ENCODE measurements at places on chromosomes 16 and 17.

GRCh38 chr17:6276711-6277110, 158.2 kb downstream of the AIPL1 start:
- DNase-seq, result no peak

DNA sequence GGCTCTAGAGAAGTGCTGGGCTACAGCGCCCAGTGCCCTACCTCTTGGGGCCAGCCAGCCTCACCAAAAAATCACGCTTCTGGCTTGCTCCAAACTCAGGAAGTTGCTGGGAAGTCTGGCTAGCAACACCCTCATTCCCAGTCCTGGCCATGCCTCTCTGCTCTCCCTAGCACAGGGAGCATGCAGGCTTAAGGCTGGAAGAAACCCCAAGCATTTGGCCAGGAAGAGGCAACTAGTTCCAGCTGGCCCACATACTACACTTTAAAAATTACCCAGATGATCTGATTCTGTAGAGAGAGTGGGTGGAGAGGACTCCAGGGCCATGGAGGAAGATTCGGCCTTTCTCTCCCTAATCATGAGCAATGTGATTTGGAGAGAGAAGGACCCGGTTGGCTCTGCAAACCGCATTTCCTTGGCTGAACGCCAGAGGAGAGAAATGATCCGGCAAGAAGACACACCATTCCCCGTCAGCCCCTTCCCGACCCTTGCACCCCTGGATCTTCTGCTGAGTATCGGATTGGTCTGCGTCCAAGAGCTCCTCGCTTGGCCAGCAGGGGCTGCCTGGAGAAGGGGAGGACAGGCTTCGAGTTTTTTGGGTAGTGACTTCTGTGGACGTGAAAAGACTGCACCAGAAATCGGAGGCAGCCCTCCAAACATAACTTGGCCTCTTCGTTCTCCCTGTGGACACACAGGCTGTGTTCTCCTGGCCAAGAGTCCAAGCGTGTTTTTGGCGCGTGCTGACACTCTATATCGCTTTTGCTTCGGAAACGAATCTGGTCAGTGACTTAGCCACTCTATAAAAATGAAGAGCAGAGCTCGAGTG, 406.3 kb downstream of the WWOX start:
- DNase-seq, result no peak

DNA sequence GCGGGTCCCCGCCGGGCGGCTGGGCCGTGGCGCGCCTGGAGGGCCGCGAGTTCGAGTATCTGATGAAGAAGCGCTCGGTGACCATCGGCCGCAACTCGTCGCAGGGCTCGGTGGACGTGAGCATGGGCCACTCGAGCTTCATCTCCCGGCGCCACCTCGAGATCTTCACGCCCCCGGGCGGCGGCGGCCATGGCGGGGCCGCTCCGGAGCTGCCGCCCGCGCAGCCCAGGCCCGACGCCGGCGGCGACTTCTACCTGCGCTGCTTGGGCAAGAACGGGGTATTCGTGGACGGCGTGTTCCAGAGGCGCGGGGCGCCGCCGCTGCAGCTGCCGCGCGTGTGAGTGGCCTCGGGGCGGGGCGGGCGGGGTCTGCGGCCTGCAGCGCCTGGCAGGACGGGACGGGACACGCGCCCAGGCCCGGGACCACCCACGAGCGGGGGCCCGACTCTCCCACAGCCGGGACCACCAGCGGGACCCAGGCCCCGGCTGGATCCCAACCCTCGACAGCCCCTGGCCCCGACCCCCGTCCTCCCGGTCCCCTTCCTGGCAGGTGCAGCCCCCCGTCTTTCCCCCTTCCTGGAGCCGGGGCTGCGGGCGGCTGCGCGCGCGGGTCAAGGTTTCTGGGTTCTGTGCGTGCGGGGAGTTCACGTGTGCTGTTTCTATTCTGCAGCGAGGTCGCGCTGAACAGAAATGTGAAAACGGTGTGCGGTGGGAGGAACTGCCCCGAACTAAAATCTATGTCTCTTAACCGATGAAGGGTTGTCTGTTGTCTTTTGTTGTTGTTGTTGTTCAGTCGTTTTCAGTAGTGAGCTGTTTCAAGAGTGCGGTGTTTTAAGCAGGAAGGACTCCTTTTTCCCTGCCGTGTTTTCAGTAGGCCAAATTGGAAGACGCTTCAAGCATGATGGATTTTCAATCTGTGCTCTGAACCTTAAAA, 705 bp downstream of the FOXK2 start:
- no peak for DNase-seq

DNA sequence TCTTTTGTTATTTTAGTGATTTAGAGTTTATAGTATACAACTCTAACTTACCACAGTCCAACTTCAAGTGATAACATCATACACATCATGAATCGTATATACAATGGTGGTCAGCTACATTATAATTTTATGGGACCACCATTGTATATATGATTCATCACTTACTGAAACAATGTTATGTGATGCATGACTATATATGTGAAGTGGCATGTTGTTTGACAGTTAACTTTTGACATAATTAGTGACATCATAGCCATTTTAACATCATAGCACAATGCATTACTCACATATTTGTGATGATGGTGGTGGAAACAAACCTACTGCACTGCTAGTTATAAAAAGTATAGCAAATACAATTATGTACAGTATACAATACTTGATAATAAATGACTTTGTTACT, 21.9 kb downstream of the DYNLL2 start:
- no peak for DNase-seq

DNA sequence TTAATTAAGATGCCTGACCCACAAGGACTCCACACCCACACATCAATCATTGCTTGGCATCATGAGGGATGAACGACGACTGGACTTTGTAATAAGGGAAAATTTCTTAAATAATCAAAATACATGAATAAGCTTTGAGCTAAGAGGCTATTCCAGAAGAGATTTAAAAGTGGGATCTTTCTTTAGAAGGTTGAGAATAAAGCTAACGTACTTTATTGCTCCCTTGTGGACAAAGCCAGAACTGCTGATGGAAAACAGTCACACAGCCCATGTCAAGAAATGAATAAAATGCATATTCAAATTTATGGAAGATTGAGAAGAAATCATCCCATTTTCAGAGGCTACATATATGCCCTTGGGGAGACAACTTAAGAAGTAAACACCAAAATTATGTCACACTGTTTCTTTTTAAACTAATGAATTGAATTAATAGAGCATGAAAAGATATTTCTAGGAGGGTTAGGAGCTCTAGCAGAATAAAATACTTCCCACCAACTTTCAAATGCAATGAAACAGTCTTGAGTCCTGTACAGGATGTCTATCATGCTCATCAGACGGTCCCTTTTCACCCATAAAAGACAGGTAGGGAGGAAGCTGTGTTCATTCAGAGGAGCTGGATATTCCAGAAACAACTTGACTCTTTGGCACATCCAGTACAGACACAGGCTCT, 60.2 kb upstream of the PHOSPHO1 start:
- no peak for DNase-seq

- DNase-seq, result no peak
Observed at GRCh38 chr16:74756203-74756602, 18.4 kb downstream of the FA2H start.

- DNase-seq, result no peak
Observed at GRCh38 chr17:41731836-41732235, 2.6 kb downstream of the HAP1 start.

DNA sequence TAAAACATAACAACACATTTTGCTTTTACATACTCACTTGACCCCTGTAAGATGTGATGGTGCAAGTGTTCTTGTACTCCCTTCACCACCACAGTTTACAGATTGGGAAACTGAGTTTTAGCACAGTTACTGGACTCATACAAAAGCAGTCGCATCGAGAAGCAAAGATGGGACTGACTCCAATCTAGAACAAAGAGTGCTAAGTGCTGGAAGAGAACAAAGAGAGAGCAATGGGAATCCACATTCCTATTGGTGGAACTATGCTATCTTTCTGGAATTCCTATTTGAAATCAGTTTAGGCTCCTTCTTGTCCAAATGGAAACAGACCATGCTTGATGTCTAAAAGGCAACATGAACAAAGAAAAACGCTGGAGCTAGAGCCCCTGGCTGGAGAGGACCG, 9.1 kb downstream of the TOM1L2 start:
- no peak for DNase-seq

DNA sequence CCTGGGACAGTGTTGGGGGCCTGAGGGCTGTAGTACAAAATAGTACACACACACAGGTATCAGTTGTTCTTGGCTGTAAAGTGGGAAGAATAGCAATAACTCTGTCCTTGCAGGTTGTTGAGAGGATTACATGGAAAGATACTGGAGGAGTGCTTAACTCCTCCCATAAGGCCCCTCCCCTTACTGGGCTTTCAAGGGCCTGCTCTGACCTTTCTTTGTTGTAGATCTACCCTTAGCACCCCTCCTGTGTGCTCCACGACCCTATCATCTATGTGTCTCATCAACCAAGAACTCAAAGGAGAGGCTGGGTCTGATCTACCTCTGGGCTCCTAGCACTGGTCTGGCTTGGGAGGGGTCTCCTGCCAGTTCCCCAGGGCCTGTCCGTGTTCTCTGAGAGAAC, 8.3 kb upstream of the EDC4 start:
- no peak for DNase-seq

DNA sequence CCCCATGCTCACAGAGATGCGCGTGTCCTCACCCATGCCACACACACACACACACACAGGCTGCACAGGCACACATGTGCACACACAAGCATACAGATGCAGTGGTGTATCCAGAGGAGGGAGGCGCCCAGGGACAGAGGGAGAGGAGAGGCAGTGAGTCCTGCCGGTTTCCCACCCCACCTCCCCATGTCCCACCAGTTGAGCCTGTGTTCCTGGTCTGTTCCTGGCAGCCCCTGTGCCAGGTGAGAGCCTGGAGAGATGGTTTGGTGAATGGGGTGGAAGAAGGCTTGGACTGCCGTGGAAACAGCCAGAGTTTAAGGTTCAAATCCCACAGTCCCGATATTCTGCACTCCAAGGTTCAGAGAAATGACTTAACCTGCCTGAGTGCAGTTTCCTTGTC, 10.2 kb upstream of the FADS6 start:
- no peak for DNase-seq

Measured in stimulated activated CD4-positive, alpha-beta T cell treated with anti-CD3 and anti-CD28 coated beads, Interleukin-1b, Interleukin-23, amount 100 ng/mL, for 1 hour (primary cell).